ENCODE measurements at places on chromosomes 7 and 10.

- DNase-seq = peak; percentile 35
Measured at GRCh38 chr7:153590136-153590535, 462.1 kb upstream of the DPP6 start.

- DNase-seq = no peak
Measured at GRCh38 chr10:120386896-120387295, 70.1 kb upstream of the PLPP4 start.

- DNase-seq = peak; percentile 65
Measured at GRCh38 chr7:26397796-26398426, 106.2 kb downstream of the SNX10 start.

- DNase-seq = no peak
Measured at GRCh38 chr7:82615527-82615926, 171.9 kb upstream of the CACNA2D1 start.

GRCh38 chr10:3199488-3199887, 26.9 kb upstream of the PITRM1 start:
- peak; percentile 34 for DNase-seq

DNA sequence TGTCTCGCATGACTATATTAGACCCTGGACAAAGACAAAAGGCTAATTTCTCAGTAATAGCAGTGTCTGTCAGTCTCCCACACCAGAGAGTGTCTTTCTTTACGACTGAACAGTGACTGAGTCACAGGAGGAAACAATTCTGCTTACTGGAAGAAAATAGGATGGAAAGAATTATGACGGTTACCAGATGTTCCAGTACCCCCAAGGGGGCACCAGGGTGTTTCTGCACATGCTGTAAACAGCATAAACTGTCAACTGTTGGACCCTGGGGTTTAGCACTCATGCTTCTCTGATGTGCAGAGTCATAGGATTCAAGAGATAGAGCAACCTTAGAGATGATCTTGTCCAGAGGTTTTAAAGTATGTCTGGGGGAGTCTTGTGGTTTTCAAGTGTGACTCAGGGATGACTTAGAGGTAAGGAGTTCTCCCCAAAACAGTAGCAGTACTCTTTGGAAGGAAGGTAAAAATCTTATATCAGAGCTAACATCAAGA, 291.7 kb downstream of the THSD7A start:
- no peak for DNase-seq

DNA sequence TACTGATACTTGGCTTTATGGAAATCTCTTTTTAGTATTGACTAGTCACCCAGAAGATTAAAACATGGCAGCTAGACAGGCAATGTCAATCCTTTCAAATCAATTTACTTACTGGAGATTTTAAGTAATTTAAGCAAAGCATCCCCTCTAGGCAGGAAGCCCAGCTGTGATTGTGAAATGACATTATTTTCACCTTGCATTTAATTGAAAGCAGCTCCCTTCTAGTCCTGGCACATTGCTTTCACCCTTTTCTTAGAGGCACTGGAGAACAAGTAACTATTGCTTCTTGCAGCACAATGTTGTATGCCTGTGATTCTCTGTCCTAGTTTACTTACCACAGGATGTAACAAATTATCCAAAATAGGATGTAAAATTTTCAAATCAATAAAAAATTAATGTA, 13.3 kb downstream of the ST7 start:
- DNase-seq = no peak

- no peak for DNase-seq
Measured at GRCh38 chr10:132612571-132613504, 75.3 kb downstream of the INPP5A start.

DNA sequence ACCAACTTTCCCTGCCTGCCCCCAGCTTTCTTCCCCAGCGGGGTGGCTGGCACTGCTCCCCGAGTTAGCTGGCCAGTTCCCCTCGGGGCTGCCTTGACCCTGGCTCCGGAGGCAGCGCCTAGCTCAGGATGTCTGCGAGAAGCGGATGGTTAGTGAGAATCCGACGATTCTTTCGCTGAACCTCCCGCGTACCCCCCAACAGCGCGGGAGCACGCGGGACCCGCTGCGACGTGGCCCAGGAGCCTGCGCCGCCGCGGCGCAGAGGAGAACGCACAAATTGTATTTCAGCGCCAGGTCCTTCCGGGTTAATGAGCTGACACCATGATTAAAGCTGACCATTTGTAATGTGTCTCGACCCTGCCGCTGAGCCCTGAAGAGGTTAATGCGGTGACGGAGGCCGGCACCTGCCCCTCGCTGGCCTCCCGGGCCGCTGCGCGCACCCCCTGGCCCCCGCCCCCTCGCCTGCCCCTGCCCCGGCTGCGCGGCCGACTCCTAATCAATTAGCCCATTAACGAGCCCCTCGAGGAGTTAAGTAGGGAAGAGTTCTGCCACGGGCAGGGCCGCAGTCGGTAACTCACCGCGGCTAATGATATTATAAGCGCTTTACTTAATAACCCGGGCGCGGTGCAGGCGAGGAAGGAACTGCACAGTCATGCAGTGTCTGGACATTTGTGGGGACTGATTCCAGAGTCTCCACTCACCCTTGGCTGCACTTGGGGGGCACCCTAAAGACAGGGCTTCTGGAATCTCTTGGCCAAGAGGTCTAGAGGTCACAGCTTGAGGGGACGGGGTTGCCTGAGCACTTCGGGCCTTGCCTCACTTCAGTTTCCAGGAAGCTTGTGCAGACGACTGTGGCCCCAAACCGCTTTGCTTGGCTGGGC, 1.7 kb upstream of the HMX2 start:
- DNase-seq = no peak

GRCh38 chr7:55109404-55110167, 90.8 kb downstream of the EGFR start:
- DNase-seq = no peak

DNA sequence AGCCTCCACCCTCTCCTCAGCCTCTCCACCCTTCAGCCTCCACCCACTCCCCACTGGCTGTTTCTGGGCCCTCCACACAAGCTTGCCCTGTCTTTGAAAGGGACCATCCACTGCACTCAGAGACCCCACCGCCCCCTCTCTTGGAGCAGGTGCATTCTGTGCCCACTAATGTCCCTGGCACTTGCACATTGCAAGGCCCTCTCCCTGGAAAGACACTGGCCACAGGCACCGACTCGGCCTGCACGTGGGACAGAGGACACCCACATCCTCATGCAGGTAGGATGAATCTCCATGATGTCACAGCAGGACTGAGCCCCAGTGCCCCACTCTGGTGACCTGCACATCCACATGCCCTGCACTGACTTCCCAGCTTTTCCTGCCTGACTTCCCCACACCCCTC, 36.8 kb upstream of the EBF3 start:
- no peak for DNase-seq

- no peak for DNase-seq
Measured at GRCh38 chr7:128356546-128357216, 4.8 kb downstream of the PRRT4 start.

GRCh38 chr10:46227571-46227935, 59.2 kb upstream of the ANTXRL start:
- DNase-seq = no peak

DNA sequence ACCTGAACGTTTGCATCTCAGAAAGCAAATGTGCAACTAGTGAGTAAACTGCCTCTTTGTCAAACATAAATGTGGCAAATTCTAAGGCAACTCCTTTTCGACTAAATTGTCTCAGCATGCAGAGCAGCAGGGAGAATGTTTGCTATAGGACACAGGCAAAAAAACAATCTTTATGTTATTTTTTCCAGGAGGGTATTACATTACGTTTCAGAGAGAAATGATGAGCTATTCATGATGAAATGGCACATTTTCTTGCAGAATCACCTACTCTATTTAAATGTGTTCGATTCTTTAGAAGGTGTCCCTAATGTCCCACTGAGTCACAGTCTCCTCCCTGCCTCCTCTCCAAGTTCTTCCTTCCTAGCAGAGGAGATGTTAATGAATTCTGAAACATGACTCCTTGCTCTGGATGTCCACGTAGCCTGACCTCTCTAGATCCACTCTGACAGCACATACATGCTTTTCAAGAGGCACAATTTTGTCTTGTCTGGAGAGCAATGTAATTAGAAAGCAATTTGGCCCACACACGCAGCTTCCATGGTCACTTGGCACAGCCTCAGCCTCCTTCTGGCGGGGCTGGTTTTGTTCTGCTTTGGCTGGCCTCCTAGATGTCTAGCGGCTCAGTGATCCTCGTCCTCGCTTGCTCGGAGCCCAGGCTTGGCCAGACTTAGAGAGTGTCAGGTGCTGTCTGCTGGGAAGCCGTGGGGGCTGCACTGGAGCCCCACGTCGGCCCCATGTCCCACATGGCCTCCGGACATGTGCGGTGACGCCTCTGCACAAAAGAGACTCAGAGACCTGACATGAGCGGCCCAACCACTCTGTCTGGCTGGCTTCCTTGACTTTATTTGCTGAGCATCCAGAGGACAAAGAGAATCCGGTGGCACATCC, 125.7 kb upstream of the ZNF438 start:
- no peak for DNase-seq

GRCh38 chr7:135929249-135929648, 47.9 kb downstream of the MTPN start:
- no peak for DNase-seq

DNA sequence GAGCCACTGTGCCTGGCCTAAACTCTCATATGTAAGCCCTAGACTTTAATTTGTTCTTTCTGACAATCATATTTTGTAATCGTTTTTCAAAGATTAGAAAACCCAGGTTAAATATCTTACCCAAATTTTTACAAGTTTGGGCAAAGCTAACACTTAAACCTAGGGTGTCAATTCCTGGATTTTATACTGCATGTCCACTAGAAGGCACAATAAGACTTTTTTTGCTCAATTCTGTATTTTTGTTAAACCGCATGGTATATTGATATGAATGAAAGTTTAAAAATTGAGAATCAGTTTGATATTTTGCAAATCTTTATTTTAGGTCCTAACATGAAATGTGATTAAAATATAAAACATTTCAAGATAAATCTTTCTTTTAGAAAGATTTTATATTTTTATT, 29.3 kb downstream of the DYNC2I1 start:
- peak; percentile 36 for DNase-seq
